ENCODE measurements at places on chromosomes 7 and 10.

DNA sequence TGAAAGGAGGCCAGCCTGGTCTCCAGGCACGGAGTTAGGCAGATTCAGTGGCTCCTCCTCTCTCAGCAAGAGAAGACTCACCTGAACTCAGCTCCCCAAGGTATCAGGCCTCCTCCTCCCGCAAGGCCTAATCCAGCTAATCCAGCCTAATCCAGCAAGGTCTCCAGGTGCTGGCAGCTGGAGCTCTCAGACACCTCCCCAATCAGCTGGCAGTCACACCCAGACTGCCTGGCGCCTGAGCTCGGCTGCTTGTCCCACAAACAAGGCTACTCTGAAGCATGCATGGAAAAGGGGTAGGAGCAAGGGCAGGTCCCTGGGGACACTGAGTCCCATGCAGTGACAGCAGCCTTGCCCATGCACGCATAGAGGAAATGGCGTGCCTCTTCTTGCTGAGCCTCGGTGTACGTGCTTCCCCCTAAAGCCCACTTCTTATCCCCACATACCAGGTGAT is 3.3 kb upstream of the OPN4 start:
- DNase-seq: no peak

DNA sequence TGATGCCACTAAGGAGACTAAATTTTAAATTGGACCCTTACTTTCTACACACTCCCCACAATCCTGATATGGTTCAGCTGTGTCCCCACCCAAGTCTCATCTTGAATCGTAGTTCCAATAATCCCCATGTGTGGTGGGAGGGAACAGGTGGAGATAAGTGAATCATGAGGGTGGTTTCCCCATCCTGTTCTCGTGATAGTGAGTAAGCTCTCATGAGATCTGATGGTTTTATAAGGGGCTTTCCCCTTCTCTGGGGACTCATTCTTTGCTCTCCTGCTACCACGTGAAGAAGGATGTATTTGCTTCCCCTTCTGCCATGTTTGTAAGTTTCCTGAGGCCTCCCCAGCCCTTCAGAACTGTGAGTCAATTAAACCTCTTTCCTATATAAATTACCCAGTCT is 18.4 kb upstream of the BET1 start:
- no peak for DNase-seq

DNA sequence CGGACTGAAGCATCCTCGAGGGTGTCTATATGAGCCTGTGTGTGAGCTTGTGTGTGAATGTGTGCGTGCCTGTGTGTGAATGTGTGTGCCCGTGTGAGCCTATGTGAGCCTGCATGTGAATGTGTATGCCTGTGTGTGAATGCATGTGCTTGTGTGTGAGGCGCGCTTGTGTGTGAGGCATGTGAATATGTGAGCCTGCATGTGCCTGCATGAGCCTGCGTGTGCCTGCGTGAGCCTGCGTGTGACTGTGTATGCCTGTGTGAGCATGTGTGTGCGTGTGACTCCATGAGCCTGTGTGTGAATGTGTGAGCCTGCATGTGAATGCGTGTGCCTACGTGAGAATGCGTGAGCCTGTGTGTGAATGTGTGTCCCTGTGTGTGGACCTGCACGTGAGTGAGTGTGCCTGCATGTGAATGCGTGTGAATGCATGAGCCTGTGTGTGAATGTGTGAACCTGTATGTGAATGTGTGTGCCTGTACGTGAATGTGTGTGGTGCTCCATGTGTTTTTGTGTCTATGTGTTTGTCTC is 33.4 kb downstream of the PDGFA start:
- DNase-seq: no peak

DNA sequence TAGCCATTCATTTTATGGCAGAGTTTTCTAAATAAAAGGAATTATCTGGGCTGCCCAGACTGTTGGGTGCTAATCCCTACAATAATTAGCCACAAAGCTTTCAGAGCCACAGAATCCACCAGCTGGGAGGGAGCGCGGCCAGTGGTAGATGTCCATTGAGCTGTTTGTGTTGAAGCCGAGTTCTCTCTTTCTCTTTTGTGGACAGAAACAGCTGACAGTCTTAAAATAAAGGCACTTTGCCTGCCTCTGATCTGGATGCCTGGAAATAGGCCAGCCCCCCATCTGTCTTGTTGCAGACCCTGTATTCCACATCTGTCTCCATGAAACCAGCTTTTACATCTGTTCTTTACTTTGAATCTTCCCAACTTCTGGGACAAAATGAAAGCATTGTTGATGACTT is 66.1 kb downstream of the MTPN start:
- DNase-seq: no peak

DNA sequence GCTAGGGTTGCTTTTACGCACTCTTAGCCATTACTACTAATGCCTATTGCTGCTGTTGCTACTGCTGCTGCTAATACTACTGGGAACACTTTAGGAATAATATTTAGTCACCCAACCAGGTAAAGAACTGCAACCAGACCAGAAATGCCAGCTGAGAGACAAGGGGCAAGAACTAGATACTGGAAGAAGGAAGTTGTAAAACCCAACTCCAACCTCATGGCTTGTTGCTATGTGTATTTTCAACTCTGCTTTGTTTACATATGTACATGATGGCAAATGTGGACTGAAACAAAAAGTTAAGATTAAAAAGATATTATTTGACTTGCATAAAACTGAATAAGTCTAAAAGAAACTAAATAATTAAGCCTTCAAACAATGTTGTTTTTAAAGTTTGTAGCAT is 177.7 kb downstream of the GNAT3 start:
- no peak for DNase-seq

- DNase-seq: no peak
Observed at GRCh38 chr7:76217942-76218566, 16.4 kb downstream of the SRRM3 start.

DNA sequence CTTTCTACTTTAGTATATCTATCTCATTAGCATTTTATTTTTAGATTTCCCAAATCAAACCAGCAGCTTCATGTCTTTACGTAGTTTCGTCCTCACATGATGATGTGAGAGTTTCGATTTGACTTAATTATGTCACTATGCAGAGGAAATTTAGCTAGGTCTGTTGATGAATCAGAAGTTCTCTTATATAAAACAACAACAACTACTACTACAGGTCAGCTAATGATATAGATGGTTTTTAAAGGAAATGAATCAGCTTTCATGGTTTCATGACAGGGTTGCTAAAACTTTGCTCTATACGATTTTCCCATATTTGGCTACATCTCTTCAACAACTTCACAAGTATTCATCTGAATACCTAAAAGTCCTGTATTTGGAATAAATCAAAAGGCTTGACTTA is 28.6 kb downstream of the JAZF1 start:
- DNase-seq: peak; percentile 85

DNA sequence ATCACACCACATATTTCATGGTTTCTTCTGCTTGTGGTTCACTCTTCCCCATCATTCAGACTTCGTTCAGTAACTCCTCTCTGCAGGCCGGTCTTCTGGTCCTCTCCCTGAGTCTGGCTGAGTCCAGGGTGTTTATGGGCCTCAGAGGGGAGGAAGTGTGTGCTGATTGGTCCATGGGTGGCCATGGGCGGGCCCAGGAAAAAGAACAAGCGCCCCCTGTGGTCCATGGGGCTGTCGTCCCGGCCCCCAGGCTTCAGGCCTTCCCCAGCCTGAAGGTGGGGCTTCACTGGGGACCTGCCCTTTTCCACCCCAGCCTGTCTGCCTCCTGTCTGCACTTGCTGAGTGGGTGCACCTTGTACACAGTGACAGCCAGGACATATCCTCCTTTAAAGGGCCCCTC is 123.7 kb downstream of the VIPR2 start:
- no peak for DNase-seq

GRCh38 chr10:62159351-62159750 is 109.3 kb downstream of the RTKN2 start:
- DNase-seq: no peak

- DNase-seq: no peak
Observed at GRCh38 chr10:113057948-113058522, 108.0 kb downstream of the TCF7L2 start.

DNA sequence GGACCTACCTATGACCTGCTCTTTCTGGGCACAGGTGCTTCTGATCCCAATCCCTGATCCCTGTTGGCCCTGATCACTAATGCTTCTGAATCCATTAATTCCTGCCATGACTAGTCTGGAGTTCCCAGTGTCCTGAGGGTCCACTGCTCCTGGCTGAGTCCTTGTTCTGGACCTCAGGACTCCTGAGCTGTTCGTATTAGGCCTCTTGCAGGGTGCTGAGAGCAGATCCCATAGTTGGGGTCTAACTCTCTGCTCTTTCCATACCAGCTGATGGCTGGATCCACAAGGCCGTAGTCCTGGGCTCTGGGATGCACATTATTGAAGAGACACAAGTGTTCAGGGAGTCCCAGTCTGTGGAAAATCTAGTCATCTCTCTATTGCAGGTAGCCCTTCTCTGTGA is 7.0 kb downstream of the MRPL43 start:
- no peak for DNase-seq

DNA sequence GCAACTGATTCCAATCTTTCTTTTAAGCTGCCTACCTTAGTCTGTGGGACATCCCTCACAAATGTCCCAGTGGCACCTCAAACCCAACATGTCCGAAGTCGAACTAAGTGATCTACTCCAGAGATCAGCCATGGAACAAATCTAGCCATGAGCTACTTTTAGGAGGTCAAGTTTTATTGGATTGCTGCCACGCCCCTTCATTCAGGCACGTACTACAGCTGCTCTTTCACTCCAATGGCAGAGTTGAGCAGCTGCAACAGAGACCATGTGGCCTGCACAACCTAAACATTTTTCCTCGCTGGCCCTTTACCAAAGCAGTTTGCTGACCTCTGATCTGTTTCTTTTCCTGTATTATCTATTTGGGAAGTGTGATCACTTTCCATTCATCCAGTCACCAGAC is 192.4 kb upstream of the CDCA7L start:
- no peak for DNase-seq

DNA sequence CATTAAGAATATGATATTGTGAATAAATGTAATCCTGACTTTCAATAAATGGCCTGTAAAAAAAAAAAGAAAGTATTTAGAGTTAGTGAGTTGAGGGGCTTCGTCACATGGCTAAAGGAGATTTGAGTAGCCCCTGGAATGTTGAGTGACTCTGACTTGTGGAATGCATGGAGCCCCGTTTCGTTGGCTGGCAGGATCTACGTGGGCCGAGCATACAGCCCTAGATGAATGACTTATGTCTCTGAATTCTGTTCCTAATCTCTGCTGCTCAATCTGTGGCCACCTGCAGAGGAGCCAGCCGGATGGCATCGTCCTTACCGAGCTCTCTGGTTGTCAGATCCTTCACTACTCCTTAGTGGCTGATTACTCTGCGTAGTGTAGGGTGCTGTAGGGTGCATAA is 155.7 kb downstream of the MGMT start:
- DNase-seq: no peak

GRCh38 chr7:65988084-65988483 is 6.1 kb upstream of the GUSB start:
- DNase-seq: no peak

DNA sequence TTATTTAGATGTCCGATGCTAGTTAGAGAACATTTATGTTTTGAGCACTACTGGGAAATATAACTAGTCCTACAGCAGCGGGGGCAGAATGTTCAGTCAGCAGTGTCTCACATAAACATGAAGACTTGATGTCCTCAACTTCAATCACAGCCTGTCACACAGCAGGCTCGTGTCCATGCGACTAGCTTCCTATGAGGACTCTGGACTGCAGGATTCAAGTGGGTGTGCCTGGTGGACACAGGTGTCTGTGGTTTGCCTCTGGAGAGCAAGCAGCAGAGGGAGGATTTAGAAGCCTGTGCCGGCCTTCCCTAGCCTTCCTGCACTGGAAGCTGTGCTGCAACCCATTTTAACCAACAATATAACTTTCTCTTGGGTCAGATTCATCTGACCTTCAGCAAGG is 30.0 kb upstream of the LANCL2 start:
- no peak for DNase-seq

DNA sequence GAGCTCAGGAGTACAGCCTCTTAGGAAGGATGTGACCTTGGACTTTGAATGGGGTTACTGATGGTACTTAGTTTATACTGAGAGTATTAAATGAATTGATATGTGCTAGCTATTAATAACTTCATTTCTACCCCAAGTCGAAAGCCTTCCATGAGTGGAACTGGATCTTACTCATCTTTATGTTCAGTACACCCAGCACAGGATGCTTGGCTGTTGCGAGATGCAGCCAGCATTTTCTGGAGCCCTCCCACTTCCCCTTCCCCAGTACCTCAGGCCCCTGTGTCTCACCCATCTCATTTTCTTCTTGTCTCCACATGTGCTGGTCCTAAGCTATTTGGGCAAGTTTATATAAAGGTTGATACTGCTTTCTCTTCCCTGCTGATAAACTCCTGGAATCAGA is 7.2 kb downstream of the UPP1 start:
- no peak for DNase-seq

DNA sequence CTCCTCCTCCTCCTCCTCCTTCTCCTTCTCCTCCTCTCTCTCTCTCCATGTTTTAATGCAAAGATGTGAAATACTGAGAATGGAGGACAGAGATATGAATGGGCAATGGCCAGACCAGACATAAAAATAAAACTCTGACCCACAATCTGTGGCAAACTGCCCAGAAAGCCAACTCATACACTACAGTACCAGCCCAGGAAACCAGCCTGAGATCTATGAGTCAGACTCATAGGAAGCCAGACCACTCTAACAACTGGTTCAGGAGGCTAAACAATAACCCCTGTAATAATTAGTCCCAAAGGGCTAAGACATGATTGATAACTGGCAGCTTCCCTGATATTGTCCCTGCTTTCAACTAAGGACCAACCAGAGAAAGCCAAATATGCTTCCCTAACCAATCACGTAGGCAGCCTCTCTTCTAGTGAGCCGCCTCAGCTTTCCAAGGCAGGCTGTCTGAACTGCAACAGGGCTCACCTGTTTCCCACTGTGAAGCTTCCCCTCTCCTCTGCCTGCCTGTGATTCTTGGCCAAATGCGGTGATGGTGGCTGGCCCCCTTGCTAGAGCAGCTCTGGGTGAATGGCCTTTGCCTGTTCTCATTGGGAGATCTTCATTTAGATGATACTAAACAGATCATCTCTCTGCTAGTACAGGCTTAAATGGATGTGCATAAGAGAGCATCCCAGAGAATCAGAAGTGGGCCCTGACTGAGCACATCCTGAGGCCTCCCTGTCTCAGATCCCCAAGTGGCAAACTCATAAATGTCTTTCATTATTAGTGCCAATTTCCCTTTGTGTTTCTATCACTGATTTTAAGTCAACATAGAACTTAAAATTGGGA is 817.6 kb downstream of the TNS3 start:
- DNase-seq: peak; percentile 98

GRCh38 chr10:58830697-58831096 is 318.0 kb downstream of the BICC1 start:
- DNase-seq: no peak

All from EH (cell line).